Caki2 (cell line): ENCODE measurements at places on chromosomes 5 and 9. TPM values are rescaled to one million over a fixed set of nuclear protein-coding genes. Genes with fewer than 3 reads are reported as not detected.

The SLC45A2 gene
- not detected in 2 replicates for total RNA-seq

The PRDM12 gene
- not detected in 2 replicates for total RNA-seq

The EXD3 gene
- total RNA-seq: 0.84 and 5.3 TPM in 2 replicates

The SCGB3A2 gene
- total RNA-seq: not detected in 2 replicates

The SV2C gene
- not detected in 2 replicates for total RNA-seq

The CEL gene
- 0.10 and 0.61 TPM in 2 replicates for total RNA-seq

The SPINK4 gene
- total RNA-seq: not detected in 2 replicates

The ANKRD18B gene
- total RNA-seq: 0.58 and 3.5 TPM in 2 replicates

The WNK2 gene
- total RNA-seq: 0.14 TPM in 1 of 2 replicates, not detected in the other

The LIFR gene
- 4.2 and 13.7 TPM in 2 replicates for total RNA-seq

The EGFL7 gene
- 51.4 and 58.6 TPM in 2 replicates for total RNA-seq

GRCh38 chr5:178866946-178867345 is 7.2 kb downstream of the ZNF354B start:
- DNase-seq: no peak

GRCh38 chr9:33921967-33922895 is 105.3 kb downstream of the UBE2R2 start:
- no peak for DNase-seq

DNA sequence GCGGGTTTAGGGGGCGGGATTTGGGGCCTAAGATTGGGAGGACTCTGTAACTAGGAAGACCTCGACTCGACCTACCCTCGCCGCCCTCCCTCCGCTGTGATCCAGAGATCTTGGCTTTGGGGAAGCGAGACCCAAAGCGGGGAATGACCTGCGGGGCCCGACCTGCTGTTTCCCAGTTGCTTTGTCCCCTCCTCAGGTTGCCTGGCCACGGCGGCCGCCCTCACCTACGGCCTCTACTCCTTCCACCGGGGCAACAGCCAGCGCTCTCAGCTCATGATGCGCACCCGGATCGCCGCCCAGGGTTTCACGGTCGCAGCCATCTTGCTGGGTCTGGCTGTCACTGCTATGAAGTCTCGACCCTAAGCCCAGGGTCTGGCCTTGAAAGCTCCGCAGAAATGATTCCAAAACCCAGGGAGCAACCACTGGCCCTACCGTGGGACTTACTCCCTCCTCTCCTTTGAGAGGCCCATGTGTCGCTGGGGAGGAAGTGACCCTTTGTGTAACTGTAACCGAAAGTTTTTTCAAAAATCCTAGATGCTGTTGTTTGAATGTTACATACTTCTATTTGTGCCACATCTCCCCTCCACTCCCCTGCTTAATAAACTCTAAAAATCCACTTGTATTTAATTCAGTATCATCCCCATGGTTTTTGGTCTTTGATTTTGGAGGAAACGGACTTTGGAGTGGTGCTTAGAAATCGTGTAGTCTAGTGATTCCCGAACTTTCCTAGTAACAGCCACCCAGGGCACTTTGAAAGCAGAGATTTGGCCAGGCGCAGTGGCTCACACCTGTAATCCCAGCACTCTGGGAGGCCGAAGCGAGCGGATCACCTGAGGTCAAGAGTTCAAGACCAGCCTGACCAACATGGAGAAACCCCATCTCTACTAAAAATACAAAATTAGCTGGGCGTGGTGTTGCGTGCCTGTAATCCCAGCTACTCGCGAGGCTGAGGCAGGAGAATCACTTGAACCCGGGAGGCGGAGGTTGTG is 878 bp downstream of the HIGD2A start:
- DNase-seq: no peak

DNA sequence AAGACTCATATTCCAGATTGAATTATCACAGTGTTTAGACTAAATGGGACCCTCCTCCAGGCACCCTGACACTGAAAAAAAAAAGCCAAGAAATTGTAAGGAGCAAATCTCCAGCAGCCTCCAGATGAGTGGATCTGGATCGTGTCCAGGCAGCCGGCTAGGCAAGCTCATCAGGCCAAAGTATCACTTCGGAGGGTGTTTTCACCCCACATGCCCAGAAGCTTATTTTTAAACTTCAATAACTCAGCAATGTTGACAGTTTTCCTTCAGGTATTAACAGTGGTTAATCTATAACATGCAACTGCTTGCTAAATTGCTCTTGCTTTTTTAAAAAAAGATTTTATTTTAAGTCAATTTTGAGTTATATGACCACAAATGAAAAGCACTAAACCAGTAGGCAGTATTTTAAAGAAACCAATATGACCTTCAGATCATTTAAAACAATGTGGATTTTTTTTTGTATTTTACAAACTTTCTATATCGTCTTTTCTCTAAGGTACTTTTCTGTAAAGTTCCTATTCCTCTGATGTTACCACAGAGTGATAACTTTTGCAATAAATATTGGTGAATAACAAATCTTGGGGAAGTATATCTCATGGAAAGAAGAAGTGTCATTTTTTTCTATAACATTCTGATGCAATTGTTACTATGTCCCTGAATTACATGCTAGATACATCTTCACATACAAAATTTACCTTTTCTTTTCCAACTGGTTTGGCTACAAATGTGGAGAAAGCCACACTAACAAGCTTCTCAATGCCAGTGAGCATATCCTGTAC is 30.7 kb downstream of the ACOT12 start:
- DNase-seq: no peak

DNA sequence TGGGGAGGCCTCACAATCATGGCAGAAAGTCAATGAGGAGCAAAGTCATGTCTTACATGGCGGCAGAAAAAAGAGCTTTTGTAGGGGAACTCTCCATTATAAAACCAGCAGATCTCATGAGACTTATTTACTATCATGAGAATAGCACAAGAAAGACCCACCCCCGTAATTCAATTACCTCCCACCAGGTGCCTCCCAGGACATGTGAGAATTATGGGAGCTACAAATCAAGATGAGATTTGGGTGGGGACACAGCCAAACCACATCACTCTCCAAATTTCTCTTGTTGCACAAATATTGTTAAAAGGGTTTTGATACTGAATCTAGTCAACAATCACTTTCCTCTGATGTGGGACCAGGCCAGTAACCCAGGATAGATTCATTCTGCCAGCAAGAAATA is 1176.1 kb downstream of the CDH9 start:
- no peak for DNase-seq

- DNase-seq: no peak
Observed at GRCh38 chr5:124922255-124922975, 176.0 kb upstream of the ZNF608 start.

GRCh38 chr9:126377536-126377935 is 50.9 kb downstream of the MVB12B start:
- no peak for DNase-seq

GRCh38 chr5:124418390-124418789 is 328.0 kb downstream of the ZNF608 start:
- no peak for DNase-seq

DNA sequence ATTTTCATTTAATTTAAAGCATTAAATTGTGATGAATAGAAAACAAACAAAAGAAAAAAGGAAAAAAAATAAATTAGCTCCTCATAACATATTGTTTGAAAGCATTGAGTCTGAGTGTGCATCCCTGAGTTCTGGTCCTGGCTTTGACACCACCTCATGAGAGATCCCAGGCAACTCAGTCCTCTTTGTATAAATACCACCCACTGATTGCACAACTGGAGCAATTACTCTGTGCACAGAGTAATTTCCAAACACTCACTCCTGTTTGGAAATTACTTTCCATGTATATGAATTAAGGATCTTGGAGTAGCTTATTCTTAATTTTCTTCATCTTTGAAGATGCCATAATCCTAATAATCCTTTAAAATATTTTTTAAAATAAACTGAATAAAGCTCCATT is 59.4 kb upstream of the C5orf46 start:
- no peak for DNase-seq

- DNase-seq: no peak
Observed at GRCh38 chr9:94801234-94801633, 74.7 kb downstream of the AOPEP start.

- no peak for DNase-seq
Observed at GRCh38 chr9:109846776-109847175, 66.8 kb downstream of the PALM2AKAP2 start.

DNA sequence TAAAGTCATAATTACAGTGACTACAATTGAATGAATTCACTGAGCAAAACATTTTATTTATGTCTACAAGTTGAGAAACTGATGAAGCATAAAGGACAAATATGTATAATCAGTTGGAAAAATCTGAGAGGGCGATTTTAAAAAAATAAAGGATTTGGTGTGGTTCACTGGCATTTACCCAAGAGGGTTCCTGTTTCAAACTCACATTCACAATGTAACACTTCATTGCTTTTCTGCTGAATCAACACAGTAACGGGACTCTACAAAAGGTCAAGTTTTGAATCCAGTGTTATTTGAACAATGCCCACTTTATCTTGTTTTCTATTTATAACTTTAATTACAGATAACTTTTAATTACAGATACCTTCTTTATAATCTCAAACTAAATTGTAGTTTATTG is 138.6 kb downstream of the NUDT12 start:
- no peak for DNase-seq

DNA sequence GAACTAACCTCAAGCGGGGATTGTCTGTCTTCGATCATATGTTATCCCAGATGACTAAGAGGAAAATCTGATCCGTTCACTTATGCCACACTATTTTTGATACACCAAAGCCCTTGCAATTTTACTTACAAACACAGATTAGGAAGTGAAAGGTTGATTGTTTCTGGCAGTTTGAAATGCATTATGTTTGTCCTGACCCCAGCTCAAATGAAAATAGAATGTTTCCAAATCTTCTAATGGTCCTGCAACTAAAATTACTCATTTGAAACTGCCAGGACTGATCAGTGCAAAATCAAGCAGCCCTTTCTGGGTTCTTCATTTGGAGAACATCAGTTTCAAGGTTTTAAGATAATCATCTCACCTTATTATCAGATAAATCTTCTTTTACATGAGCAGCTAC is 696.7 kb upstream of the WWC1 start:
- DNase-seq: no peak

DNA sequence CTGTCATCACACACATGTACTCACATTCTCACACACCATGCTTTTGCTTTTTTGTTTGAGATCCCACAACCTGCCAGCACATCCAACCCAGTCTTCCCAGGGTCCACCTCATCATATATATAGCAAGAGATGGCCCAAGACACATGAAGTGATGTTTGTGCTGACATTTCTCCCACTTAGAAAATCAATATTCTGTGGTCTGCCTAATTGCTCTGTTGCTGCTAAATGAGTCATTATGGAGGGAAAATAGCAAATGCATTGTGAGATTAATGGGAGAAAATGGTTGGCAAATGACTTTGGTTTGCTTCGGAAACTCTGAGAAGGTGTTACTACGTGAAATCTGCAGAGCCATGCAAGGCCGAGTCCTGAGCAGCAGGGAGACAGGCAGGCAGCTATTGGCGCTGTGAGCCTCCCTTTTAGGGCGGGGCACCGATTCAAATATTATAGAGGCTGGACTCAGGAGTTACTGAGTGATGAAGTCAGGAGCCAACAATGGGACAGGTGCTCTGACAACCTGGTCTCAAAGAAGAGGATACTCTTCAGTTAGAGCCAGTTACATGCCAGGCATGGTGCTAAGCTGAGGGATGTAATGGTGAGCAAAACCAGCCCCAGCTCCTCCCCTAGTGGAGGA is 62.8 kb downstream of the DAB2IP start:
- DNase-seq: no peak

GRCh38 chr9:20729523-20729922 is 45.5 kb downstream of the FOCAD start:
- DNase-seq: no peak

- DNase-seq: peak; percentile 32
Observed at GRCh38 chr5:170885809-170886208, 24.0 kb downstream of the RANBP17 start.

DNA sequence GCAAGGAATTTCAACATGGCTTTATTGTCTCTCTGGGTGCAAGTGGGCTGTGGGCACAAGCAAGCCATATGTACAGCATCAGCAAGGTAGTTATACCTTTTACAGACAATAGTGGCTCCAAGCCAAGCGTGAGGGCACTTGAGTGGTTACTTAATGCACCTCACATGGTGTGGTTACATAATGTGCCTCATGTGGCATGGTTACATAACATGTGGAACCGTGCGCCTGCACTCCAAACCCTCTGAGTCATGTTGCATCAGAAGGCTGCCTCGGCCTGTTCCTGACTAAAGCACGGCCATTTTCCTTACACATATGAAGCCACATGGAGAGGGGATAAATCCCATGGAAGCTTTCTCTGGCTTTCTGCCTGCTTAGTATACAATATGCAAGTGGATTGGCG is 150.9 kb downstream of the OSTF1 start:
- no peak for DNase-seq

- DNase-seq: no peak
Observed at GRCh38 chr5:139636207-139636792, 11.8 kb upstream of the CXXC5 start.

GRCh38 chr5:103724271-103724670 is 161.7 kb upstream of the NUDT12 start:
- no peak for DNase-seq

GRCh38 chr5:31889001-31889561 is 250.2 kb downstream of the PDZD2 start:
- peak; percentile 13 for DNase-seq

DNA sequence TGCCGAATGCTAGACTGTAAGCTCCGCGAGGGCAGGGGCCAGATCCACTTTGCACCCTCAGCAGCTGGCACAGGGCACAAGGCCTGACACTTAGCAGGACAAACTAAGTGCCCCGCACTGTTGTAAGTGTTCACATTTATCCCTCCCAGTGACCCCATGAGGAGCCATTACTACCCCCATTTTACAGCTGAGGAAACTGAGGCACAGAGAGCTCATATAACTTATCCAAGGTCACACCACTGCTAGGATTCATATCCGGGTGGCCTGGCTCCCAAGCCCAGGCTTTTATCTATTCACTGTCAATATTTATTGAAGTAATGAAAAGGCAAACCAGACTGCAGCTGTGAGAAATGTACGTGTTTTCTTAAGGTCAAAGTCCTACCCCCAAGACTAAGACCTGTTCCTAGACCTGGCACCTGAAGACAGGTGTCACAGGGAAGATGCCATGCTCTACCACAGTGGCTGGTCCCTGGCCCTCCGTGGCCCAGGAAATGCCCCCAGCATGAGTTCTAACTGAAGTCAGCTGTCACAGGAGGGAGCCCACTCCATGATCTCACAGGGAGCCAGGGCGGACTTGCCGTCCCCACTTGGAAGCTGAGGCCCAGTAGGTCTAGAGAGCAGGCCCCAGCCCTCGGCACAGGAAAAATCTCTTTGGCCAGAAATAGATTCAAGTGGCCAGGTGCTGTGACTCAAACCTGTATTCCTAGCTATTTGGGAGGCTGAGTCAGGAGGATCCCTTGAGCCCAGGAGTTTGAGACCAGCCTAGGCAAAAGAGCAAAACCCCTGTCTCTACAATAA is 74.7 kb upstream of the IL17B start:
- no peak for DNase-seq

GRCh38 chr5:180583738-180584137 is 7.6 kb downstream of the SCGB3A1 start:
- no peak for DNase-seq

- DNase-seq: no peak
Observed at GRCh38 chr5:1262381-1262780, 32.5 kb downstream of the TERT start.

GRCh38 chr5:54823006-54823405 is 162.4 kb downstream of the ESM1 start:
- DNase-seq: no peak
